Thyroid gland (tissue), 4 donors: ENCODE measurements at places on chromosomes 7 and 10. TPM values are rescaled to one million over a fixed set of nuclear protein-coding genes. Genes with fewer than 3 reads are reported as not detected.
A peak's percentile ranks its signal among the peaks of the same experiment; 100 is the strongest.

Gene CDK13
- total RNA-seq = 145 TPM

Gene NCF1
- total RNA-seq = 3.1 TPM

Gene MACC1
- 7.7 TPM for total RNA-seq

Gene LRRC61
- 46.1 TPM for total RNA-seq

Gene TPK1
- total RNA-seq = 2.6 TPM

Gene IFIT1B
- total RNA-seq = not detected

Gene ANKRD61
- not detected for total RNA-seq

Gene SPDYE6
- not detected for total RNA-seq

Gene TBATA
- total RNA-seq = not detected

Gene IFIT3
- total RNA-seq = 9.1 TPM

Gene TLX1
- total RNA-seq = not detected

Gene HNRNPA2B1
- 303 TPM for total RNA-seq

Gene NKX2-3
- total RNA-seq = not detected

GRCh38 chr10:125774581-125775191, 935 bp downstream of the MMP21 start:
- H3K27ac ChIP-seq = no peak overlapping the region
- no peak overlapping the region for H3K4me3 ChIP-seq
- H3K4me1 ChIP-seq = no peaks in the 10 kb centered on the region
- H3K27me3 ChIP-seq = no peaks in the 10 kb centered on the region
- H3K36me3 ChIP-seq = no peaks in the 10 kb centered on the region
- no peak for DNase-seq

- no peaks in the 10 kb centered on the region for H3K4me1 ChIP-seq
- H3K27me3 ChIP-seq = no peaks in the 10 kb centered on the region
- no peaks in the 10 kb centered on the region for H3K36me3 ChIP-seq
- H3K27ac ChIP-seq = no peak overlapping the region
- no peak for DNase-seq
- H3K4me3 ChIP-seq = no peak overlapping the region
These were observed 162.5 kb downstream of the GPR37 start for GRCh38 chr7:124603066-124603465.

DNA sequence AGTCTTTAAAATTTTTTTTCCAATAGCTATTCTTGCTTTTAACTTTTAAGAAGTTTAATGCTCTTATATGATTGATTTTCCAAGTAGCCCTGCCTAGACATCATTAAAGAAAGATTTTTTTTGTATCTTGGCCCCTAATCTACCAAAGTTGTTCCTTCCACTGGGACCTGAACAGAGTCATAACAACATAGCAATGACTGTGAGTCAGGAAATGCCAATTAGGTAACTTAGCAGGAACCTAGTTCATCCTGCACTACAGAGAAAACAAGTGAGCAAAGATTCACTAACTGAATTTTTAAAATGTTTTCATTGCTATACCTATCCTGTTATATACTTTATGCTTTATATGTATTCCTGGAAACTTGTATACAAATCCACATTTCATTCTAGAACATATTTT, 284.7 kb downstream of the BICC1 start:
- no peaks in the 10 kb centered on the region for H3K36me3 ChIP-seq
- H3K27ac ChIP-seq = no peak overlapping the region
- no peaks in the 10 kb centered on the region for H3K27me3 ChIP-seq
- no peak overlapping the region for H3K4me3 ChIP-seq

- peak overlapping the region; percentile 96 for H3K27ac ChIP-seq
- H3K4me3 ChIP-seq = peak overlapping the region; percentile 41
- peak; percentile 29 for DNase-seq
- H3K36me3 ChIP-seq = no peaks in the 10 kb centered on the region
These were observed 554 bp downstream of the CSGALNACT2 start for GRCh38 chr10:43138757-43139241.

GRCh38 chr7:126450269-126450671, 802.5 kb downstream of the GRM8 start:
- no peaks in the 10 kb centered on the region for H3K27me3 ChIP-seq
- DNase-seq = no peak
- H3K27ac ChIP-seq = no peak overlapping the region
- no peaks in the 10 kb centered on the region for H3K36me3 ChIP-seq

- H3K4me3 ChIP-seq = no peak overlapping the region
- no peaks in the 10 kb centered on the region for H3K4me1 ChIP-seq
- no peak overlapping the region for H3K27ac ChIP-seq
- no peaks in the 10 kb centered on the region for H3K27me3 ChIP-seq
These were observed 288.9 kb downstream of the BBS9 start for GRCh38 chr7:33418251-33418701.

DNA sequence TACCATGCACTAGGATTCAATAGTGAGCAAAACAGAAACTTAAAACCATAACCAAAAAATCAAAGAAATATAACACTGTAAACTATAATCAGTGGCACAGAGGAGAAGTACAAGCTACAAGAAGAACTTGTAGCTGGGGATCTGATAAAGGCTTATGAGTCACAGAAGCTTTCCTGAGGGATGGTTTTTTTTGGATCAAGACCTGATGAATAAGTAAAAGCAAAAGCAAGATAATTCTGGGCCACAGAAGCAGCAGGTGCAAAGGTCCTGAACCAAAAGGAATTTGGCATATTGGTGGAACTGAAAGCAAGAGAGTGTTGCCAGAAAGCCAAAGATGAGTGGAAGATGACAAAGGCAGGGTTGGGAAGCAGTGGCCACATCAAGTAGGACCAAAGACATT, 37.4 kb upstream of the BET1 start:
- no peak overlapping the region for H3K27ac ChIP-seq
- H3K4me3 ChIP-seq = no peak overlapping the region
- no peak for DNase-seq
- no peaks in the 10 kb centered on the region for H3K36me3 ChIP-seq
- no peaks in the 10 kb centered on the region for H3K4me1 ChIP-seq

DNA sequence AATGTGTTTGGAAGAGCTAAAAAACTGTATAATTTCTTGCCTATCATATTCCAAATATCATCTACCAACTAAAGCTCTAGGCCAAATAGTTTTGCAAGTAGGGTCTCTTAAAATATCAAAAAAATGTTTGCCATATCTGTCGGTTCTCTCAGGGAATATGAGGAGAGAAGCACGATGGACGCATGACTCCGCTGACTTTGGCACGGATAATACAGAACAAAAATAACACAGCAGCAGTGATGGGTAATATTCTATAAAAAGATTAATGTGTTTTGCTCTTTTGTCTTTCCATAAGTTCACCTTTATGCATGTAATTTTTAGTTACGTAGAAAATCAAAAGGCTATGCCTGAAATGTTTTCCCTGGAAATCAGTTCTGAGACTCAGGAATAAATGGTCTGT, 919 bp upstream of the IDI2 start:
- no peak overlapping the region for H3K27ac ChIP-seq
- no peaks in the 10 kb centered on the region for H3K27me3 ChIP-seq
- no peaks in the 10 kb centered on the region for H3K4me1 ChIP-seq
- no peak for DNase-seq
- no peak overlapping the region for H3K4me3 ChIP-seq

GRCh38 chr7:55083206-55083605, 64.4 kb downstream of the EGFR start:
- H3K36me3 ChIP-seq = no peaks in the 10 kb centered on the region
- H3K4me3 ChIP-seq = no peak overlapping the region
- peaks cover 53% of the 10 kb centered on the region for H3K4me1 ChIP-seq
- DNase-seq = no peak

DNA sequence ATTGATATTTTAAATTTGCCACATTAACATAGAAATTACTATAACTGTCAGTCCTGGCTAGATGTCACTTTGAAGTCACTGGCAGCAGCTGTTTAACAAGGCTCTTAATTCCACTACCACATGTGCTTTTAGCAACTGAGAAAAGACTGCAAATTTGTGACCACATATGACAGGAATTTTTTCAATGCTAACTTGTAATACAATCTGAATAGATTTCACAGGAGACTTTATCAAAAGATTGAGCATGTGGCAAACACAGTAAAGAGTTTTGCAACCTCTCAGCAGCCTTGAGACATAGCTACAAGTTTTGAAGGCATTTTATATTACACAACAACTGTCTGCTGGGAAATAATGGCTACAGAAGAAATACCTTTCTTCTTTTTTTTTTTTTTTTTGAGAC, 73.0 kb downstream of the MICU1 start:
- no peak for DNase-seq
- no peak overlapping the region for H3K4me3 ChIP-seq
- H3K4me1 ChIP-seq = no peaks in the 10 kb centered on the region
- H3K27ac ChIP-seq = no peak overlapping the region

DNA sequence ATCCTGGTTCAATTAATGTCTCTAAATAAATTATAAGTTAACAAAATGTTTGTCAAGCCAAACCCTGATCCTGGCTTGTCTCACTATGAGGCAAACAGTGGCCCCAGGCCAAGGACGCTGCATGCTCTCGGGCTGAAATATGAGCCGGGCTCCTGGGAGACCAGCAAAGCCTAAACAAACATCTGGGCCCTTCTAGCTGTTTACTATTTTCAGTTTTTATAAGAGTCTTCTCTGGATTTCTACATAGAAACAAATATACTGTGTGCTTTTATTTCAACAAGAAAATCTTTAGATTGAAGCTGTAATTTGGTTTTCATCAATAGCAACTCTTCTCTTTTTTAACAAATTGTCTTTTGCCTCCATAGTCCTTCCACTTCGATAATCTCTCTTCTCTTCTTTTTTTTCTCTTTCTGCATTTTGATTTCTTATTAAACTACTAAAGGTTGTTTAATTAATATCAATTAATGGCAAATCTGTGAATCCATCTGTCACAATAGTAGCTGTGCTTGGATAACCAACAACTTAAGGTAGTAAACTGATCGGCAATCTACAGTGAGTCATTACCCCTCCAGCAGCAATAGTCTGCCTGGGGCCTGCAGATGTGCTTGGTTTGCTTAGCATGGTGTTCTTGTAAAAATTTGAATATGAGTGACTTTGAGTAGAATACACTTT, 83.3 kb upstream of the DNAJC1 start:
- H3K27me3 ChIP-seq = no peaks in the 10 kb centered on the region
- peak overlapping the region; percentile 86 for H3K27ac ChIP-seq
- no peaks in the 10 kb centered on the region for H3K4me1 ChIP-seq

DNA sequence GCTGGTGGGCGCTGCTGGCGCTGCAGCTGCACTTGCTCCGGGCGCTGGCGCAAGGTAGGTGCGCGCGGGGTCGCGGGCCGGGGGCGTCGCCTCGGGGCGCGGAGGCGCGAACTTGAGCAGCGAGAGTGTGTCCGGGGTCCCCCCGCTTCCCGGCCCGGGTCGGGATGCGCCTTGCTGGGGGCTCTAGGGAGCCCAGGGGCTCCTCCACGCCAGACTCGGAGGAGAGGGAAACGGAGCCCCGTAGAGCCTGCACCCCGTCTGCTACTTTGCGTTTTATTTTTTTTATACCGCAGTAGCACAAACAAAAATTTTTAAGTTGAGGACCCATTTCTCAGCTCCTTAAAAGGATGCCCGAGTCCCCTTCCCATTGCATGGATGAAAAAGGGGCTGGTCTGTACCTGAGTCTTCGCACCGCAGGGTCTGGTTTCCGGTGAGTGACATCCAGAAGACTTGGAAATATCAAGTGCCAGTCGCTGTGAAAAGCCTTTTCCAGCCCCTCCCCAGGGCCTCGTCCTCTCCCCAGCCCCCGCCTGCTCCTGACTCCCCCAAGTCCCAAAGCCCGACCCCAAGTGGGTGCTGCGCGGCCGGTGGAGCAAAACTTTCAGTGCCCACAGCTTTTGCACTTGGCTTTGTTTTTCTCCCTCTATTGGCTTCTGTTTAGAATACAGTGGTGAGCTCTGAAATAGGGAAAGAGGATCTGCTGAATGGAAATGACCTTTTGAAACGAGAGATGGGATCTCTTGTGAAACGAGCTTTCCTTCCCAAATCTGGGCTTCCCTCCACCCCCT, 973 bp downstream of the SDK1 start:
- H3K4me3 ChIP-seq = peak overlapping the region; percentile 32
- peak; percentile 17 for DNase-seq
- no peaks in the 10 kb centered on the region for H3K36me3 ChIP-seq
- peaks cover 7% of the 10 kb centered on the region for H3K4me1 ChIP-seq

DNA sequence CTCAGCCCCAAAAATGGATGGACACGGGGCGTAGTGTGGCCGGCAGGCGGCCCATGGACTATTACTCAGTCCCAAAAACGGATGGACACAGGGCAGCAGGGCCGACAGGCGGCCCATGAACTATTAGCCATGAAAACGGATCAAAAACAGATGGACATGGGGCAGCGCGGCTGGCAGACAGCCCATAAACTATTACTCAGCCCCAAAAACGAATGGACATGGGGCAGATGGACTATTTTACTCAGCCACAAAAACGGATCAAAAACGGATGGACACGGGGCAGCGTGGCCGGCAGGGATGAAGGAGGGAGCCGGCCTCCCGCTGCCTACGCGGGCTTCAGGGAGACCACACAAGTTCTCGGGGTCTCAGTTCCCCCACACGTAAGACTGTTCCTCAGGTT, 32.9 kb downstream of the GPER1 start:
- H3K4me3 ChIP-seq = no peak overlapping the region
- H3K4me1 ChIP-seq = peaks cover 44% of the 10 kb centered on the region
- no peaks in the 10 kb centered on the region for H3K36me3 ChIP-seq
- no peak for DNase-seq

DNA sequence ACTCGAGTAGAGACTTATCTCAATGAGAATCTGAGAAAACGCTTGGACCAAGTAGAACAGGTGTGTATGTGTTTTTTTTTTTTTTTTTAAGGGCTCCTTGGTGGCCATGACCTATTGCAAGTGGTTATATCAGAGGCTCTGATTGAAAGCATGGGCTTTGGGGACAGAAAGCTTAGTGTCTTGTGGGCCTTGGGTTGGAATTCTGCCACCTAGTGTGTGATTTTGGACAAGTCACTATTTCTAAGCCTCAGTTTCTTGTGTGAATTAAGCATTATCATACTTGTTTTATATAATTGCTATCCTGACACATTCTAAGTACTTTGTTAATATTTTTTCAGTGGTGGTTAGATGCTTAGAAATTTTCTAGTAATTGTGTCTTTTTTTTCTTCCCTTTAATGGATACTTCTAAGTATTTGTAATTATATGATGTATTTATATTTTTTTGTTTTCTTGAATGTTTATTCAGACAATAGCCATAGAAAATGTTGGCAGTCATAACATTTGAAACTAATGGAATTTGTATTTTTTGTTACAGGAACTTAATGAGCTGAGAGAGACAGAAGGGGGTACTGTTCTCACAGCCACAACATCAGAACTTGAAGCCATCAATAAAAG, 33.1 kb downstream of the SMC3 start:
- H3K36me3 ChIP-seq = peaks cover 55% of the 10 kb centered on the region
- no peaks in the 10 kb centered on the region for H3K27me3 ChIP-seq
- H3K27ac ChIP-seq = no peak overlapping the region
- H3K4me3 ChIP-seq = no peak overlapping the region

- no peaks in the 10 kb centered on the region for H3K27me3 ChIP-seq
- H3K4me3 ChIP-seq = no peak overlapping the region
- H3K27ac ChIP-seq = no peak overlapping the region
These were observed 211.5 kb upstream of the SH2B2 start for GRCh38 chr7:102075126-102075525.

GRCh38 chr7:142910481-142910880, 23.1 kb downstream of the TRPV5 start:
- H3K27ac ChIP-seq = no peak overlapping the region
